Retinal pigment epithelial cell (primary cell): ENCODE measurements at places on chromosomes 7 and 10.

GRCh38 chr7:2412587-2413201 is 9.3 kb downstream of the CHST12 start:
- no peak for DNase-seq

DNA sequence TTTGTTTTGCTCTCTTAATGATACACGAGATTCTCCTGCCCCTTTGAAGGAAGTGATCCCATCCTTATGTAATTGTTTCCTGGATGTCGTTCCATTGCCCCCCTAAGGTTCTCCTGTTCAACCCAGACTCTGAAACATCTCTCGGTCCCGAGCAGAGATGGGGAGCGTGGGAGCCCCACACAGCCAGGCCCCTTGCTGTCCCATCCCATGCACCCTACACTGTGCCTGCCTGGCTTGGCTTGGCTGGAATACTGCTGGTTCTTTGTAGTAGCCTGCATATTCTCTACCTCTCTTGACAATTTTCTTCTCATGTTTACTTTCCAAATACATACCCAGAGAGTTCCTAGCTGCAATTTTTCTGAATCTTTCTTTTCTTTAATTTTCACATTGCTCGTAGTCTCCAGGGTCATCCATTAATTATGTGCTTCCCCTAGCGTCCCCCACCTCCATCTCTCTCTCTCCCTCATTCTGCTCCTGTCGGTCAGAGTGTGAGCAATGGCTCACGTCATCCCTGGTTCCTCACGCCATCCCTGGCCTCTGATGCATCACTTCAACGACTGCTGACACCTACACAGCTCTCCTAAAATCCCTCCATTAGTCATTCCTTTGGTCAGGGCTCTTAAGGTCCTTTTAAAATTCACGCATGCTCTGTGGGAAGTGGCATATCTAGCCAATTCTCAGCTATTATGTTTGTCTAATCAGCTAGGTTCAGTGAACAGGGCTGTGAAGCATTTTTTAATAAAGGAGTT is 32.5 kb upstream of the GPR158 start:
- no peak for DNase-seq

DNA sequence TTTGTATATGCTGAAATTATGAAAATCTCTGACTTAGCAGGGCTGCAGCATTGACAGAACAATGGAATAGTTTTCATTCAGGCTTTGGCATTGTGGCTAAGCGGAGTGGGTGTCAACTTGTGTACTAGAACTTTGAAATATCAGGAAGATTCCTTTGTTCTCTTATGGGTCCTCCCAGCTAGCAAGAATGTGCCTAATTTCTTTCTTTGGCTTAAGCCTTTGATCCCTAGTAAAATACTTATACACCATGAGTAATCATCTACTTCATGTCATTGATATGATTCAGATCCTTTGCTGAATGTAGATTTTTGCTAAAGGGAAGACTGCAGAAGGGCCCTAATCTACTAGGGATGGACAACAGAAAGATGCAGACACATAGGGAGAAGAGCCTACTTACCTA is 6.2 kb downstream of the AVL9 start:
- DNase-seq = no peak

DNA sequence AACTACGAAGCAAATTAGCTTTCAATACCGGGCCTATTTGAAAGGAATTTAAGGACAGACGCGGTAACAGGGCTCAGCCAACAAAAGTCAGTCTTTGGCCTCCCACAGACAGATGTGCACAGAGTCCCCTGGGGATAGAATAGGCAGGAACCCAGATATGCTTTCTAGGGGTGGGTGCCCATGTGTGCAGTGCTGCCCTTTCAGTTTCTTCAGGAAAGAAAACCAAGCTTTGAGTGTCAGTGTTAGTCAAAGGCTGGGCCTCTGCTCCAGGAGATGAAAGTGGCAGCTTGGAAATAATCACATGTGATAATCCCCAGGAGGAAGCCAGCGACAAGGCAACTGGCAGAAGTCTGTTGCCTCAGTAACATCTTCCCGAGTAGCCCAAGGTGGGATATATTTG is 43.8 kb upstream of the CSTF2T start:
- no peak for DNase-seq

DNA sequence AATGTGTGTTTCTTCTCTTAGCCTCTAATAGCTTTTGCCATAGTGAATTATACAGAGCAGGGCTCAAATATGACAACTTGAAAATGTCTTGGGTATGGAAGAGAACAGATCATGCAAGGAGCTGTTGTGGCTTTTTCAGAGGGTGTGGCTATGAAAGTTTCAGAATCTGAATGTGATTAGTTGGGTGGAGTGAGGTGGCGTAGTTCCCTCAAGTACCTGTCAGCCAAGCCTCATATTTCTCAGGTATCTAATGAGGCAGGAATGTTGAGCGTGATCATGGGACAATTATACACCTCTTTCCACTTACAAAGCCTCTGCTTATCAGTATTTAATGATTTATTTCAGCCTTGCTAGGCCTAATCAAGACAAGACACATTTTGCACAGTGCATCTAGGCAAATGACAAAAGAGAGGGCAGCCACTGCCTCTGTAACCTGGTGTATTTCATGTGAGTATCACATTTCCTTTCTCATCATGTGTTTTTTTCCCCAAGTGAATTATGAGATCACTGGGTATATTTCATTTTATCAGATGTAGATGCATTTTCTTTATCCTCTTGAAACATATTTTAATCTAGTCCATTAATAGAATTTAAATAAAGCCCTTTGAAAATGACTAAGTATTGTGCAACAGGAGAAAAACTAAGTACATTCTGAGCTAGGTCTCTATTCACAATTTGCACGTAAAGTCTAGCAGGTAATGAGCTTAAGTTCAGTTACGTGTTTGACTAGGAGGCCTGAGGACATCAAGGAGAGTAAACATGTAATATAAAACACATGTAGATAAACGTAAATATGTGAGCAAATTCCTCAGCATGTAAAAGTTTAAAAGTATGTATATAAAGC is 644.4 kb upstream of the IGFBP3 start:
- no peak for DNase-seq

DNA sequence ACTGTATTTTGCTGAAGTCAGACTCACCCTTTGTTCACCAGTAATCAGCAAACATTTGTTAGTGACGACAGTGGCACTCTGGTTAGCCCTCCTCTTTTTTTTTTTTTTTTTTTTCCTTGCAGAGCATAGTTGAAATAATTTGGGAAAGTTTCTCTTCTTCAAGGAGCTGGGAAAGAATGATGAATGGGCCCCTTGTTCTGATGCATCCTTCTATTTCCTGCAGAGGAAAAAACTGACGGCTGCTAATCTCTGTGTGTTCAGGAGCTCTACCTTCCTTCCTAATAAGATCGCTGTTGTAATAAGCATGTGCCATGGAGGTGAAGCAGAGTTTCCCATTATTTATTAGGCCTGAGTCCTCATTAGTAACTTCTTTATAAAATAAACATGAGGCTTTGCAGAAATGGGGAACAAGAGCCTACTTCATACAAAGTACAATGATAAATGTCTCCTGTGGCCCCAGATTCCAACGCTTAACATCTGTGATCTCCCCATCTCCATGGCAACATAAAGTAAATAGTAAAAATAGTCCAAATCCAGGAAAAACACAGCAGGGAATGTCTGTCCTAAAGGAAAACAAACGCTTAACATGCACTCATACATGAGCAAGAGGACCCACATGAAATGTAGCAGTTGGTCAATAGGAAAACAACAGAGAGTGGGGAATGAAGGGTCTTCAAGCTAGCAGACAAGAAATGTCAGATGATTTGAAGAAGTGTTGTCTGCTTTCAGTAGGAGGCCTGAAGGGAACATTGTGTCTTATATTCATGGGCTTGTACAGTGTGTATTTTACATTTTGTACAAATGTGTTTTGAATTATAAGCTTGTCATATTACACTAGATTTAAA is 59.1 kb upstream of the CALD1 start:
- no peak for DNase-seq

- no peak for DNase-seq
Measured at GRCh38 chr10:44437840-44438511, 53.1 kb upstream of the CXCL12 start.

DNA sequence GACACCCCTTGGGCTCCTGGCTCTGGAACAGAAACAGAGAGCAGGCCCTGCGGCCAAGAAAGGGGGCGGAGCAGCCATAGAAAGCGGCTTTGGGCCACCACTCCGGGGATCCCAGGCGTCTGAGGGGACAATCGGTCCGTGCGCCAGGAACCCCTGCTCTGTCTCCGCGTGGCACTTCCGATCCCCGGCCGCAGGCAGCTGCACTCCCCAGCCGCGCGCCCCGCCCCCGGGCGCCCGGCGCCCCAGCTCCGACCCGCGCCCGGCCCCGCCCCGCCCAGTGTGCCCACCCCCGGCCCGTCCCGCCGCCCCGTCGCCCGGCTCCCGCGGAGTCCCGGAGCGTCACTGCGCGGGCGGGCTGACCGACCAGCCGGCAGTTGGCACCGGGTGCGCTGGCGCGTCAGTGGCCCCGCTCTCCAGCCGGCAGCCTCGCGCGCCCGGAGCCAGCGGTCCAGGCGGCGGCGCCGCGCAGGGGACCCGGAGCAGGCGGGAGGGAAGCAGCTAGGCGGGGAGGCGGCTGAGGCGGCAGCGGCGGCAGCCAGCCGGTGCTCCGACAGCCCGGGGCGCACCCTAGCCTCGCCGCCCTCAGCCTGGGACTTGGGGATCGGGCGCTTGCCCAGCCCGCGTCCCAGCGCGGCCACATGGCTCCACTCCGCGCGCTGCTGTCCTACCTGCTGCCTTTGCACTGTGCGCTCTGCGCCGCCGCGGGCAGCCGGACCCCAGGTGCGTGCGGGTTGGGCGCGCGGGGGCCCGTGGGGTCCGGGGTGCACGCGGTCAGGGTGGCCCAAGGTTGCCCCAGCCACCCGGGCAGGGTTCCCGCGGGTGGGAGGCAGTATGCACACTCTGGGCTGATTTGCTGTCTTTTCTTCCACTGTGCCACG is at the start of gene ADAMTS14:
Gene ADAMTS14, plus strand, starts transcription at position 342 of the 878 bp plus-strand sequence. Its CDS starts 297 bp downstream, at position 639.
- DNase-seq = no peak

DNA sequence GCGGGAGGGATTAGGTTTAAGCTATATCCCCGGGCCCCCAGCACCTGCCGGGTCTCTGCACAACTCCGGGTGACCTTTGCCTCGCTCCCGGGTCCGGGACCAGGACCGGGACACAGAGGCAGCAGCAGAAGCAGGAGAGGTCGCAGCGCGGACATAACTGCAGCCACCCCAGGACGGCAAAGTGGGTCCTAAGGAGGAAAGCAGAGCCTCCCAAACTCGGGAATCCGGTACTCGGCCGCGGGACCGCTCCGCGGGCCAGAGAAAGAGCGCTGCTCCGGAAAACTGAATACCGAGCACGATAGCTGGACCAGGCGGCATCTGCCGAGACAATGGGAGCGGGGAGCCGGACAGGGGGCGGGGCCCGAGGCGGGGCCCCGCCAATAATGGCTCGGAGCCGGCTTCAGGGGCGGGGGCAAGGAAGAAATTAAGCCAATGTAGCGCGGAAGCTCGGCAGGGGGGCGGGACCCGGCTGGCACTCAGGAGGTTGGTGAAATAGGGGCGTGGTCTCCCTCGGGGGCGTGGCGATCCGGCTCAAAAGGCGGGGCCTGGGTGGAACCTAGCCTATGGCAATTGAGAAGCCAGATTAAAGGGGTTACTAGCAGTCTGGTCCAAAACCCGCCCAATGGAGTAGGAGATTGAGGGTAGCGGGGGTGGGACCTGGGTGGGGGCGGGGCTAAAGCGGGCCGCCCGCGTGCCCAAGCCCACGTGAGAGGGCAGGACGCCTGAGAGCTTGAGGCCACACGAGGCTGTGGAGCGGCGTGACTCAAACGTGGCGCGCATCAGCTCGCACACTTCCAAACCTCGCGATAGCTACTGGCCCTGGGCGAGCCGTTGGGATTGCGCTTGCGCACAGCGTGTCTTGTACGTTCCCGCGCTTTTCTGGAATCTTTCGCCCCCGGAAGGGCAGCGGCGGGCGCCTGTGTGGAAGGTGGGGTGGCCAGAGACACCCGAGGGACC is at the start of the genes GPC2 and STAG3:
Gene GPC2, minus strand, starts transcription at position 337 of the 957 bp plus-strand sequence. Its CDS starts 182 bp downstream, at position 155.
Gene STAG3, plus strand, starts transcription at position 874 of the 957 bp plus-strand sequence. CDS start 2,639 bp downstream, outside the sequence.
- peak; percentile 84 for DNase-seq

DNA sequence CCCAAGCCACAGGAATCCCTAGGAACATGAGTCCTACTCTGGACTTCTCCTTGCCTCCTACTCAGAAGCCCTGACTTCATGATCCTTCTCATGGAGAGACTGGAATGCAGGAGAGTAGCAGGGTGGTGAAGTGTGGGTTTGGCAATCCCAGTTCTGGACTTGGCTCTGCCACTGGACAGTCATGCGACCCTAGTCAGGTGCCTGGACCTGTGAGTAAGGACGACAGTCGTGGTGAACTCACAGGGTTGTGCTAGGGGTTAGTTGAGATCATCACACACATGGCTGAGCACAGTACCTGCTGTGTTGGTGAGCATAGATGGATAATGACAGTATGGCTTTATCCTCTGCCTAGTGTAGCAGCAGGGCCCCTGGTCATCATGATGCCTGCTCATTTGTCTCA is 117.9 kb downstream of the LRRC18 start:
- no peak for DNase-seq

- DNase-seq = no peak
Measured at GRCh38 chr10:67776371-67776770, 61.6 kb downstream of the DNAJC12 start.
